ENCODE measurements at places on chromosomes 13 and 19. TPM values are rescaled to one million over a fixed set of nuclear protein-coding genes. Genes with fewer than 3 reads are reported as not detected.

PRKCG gene
- not detected for total RNA-seq

EDNRB gene
- total RNA-seq = 15.6 TPM

IRGC gene
- not detected for total RNA-seq

NALCN gene
- 7.9 TPM for total RNA-seq

DNA sequence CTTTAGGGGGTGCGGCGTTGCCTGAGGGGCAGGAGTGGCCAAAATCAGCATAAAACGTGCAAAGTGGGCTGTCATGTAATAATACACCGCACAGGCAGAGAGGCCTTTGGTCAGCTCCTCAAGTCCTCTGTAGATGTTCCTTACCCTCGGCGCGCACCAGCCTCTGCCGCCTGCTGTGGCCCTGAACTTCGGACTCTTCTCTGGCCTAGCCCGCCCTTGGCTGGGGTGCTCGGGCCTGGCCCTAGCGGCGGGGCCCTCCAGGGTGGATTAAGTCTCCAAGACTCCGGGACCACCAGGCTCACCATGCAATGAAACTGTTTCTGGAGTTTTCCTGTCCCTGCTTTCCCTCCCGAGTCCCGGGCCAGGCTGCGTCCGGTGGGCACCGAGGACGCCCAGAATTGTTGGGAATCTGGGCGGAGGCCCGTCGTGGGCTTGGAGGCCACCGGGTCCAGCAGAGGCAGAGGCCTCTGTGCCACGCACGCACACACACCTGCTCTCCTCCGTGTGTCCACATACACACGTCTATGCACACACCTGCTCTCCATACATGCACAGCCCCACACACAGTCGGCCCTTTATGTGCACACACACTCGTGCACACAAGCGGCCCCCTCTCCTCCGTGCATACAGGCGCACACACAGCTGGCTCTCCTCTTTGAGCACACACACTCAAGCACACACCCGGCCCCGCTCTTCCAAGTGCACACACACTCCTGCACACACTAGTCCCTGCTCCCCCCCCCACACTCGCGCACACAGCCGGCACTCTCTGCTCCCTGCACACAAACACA is 1.5 kb upstream of the TFDP1 start:
- DNase-seq = peak; percentile 25
